Mesendoderm (in vitro differentiated cells): ENCODE measurements at places on chromosomes 6 and 20.

DNA sequence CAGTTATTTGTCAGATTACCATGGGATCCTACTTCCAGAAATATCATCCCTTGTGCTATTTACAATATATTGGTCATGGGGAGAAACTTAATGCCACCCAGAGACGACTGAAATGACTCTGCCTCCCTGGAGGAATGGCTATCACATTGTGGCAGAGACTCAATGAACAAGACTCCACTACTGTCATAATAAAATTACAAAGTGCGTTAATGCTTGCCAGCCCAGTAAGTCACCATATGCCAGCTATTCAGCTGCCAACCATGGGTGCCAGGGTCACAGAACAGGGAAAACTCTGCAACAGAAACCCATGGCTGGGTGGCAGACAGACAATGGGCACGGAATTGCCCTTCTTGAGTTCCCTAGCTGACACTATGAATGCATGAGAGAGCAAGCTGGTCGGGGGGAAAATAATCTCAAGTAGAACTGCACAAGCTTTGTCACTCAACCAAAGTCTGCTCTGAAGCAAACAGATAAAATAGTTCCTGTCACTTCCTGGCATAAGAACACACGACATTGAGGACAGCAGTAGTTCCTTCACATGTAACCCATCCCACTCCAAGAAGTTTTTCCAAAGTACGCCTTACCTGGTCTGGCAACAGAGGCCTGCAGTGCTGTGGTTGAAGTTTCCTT is 32.1 kb downstream of the TP53INP2 start:
- H3K4me3 ChIP-seq: no peak overlapping the region
- H3K4me1 ChIP-seq: no peaks in the 10 kb centered on the region
- no peak overlapping the region for H3K27ac ChIP-seq
- no peaks in the 10 kb centered on the region for H3K27me3 ChIP-seq
- no peak for DNase-seq
- H3K36me3 ChIP-seq: no peaks in the 10 kb centered on the region

DNA sequence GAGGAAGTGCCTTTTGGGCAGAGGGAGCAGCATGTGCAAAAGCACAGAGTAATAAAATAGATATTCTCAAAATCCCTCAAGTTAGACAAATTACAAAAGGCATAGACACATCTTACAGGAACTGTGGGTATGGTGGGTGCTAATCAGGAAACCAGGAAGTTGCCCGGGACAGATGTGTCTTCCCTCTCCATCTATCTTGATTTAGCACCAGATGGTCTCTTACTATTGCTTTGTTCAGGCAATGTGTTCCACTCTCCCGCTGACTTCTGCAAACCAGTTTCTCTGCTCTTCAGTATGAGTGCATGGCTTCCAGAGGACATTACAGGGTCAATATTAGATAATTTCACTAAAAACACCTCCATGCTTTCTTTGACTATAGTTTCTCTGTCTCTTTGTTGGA is 13.2 kb downstream of the CITED2 start:
- no peaks in the 10 kb centered on the region for H3K36me3 ChIP-seq
- no peak overlapping the region for H3K27ac ChIP-seq
- H3K27me3 ChIP-seq: no peaks in the 10 kb centered on the region
- no peak for DNase-seq

DNA sequence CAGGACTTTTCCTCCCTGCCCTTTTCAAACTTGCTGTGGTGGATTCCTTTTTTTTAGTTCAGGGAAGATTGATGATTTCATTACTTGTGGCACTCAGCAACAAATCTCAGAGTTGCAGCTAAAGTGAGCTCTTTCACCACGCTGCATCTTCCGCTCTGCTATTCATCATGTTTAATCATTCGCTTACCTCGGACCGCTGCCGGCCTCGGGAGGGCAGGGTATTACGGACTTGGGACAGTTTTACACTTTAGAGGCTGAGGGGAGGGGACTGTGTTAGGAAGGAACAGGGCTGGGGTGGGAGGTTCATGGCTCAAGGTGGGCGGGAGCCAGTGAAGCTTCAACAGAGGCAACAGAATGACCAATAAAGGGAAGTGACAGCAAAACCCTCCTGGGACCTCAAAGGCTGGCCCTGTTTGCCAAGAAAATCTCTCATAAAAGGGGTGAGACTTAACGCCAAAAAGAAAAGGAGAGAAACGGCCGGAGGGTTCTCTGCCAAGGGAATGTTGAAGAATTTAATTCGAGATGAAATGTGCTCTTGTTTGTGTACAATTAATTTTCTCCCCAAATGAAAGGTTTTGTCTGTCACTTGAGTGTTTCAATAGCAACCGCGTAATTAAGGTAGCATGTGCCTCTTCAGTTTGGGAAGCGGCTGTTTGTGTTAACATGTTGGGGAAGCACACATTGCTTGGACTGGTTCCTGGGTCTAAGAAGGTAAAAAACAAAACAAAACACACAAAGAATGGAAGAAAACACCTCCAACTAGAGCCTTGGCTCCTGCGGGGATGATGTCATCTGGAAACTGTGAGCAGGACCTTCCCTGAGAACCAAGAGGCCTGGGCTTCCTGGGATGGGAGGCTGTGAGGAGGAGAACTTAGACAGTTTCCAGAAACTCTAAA is 72.5 kb upstream of the SULF2 start:
- H3K4me3 ChIP-seq: no peak overlapping the region
- peak; percentile 59 for DNase-seq
- H3K4me1 ChIP-seq: peaks cover 2% of the 10 kb centered on the region
- no peaks in the 10 kb centered on the region for H3K36me3 ChIP-seq

GRCh38 chr20:22773344-22773743 is 189.0 kb upstream of the FOXA2 start:
- no peak overlapping the region for H3K4me3 ChIP-seq
- H3K36me3 ChIP-seq: no peaks in the 10 kb centered on the region
- DNase-seq: no peak
- H3K27me3 ChIP-seq: no peaks in the 10 kb centered on the region

DNA sequence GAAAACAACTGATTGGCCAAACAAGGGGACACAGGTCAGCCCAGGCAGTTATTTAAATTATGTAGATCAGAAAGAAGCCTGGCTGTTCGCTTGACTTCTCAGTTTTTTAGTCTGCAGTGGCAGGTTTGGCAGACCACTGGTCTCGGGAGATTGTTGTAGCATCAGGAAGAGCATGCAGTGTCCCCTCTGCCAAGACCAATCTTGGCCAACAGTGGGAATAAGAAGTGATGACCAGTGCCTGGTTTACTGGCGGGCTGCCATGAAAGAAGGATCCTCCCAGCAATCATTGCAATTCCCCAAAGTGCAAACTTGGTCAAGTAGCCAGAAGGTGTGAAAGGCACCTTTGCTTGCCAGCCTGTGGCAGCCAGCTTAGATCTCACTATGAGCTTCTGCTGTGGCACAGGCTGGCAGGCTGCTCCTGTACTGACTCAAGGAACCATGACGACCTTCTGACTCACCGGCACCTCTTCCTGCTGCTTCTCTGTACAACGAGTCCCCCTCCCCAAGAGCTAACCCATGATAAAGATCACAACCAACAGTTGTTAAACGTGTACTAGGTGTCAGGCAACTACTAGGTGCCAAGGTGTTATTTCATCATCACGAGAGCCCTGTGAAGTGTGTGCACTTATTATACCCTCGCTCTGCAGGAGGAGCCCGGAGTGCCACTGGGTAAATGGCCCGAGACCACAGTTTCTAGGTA is 76.8 kb upstream of the DUSP22 start:
- no peaks in the 10 kb centered on the region for H3K4me1 ChIP-seq
- no peak for DNase-seq

DNA sequence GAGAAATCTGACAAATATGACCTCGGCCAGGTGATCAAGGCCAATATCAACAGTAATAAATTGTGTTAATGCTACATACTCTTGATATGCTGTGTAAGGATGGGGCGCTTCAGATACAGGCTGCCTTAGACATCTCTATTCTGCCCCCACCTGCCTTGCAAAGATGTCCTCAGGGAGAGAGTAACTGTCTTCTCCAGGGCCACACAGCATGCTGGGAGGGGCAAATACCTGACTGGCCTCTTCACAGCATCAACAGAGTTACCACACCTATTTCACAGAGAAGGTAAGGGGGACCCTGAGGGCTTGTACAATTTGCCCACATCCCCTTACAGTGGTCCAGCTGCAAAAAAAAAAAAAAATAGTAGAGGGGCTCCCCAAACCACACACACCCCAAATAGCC is 17.2 kb upstream of the KIAA1755 start:
- no peaks in the 10 kb centered on the region for H3K27me3 ChIP-seq
- no peaks in the 10 kb centered on the region for H3K4me1 ChIP-seq
- no peaks in the 10 kb centered on the region for H3K36me3 ChIP-seq
- DNase-seq: no peak
- H3K27ac ChIP-seq: no peak overlapping the region

DNA sequence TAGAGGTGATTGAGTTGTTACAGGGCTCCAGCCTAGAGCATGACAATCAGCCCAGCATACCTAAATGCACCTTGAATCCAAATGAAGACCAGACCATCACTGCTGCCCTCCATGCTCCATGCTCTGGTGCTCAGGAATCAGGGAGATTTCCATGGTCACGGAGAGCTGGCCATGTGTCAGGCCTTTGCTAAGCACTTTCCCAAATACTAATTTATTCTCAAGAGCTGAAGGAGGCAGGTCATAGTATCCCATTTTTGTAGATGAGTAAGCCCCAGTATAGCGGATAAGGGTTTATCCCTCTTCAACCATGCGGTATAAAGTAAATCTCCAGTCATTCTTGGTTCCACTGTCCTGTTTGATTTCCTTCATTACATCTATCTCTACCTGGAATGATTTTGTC is 240.8 kb downstream of the TFAP2A start:
- no peaks in the 10 kb centered on the region for H3K27me3 ChIP-seq
- no peaks in the 10 kb centered on the region for H3K36me3 ChIP-seq
- no peak overlapping the region for H3K4me3 ChIP-seq
- no peak overlapping the region for H3K27ac ChIP-seq
- H3K4me1 ChIP-seq: no peaks in the 10 kb centered on the region

- H3K4me1 ChIP-seq: no peaks in the 10 kb centered on the region
- no peaks in the 10 kb centered on the region for H3K27me3 ChIP-seq
- no peaks in the 10 kb centered on the region for H3K36me3 ChIP-seq
- no peak overlapping the region for H3K4me3 ChIP-seq
- no peak for DNase-seq
- H3K27ac ChIP-seq: no peak overlapping the region
Measured at GRCh38 chr6:36627801-36628246, 33.7 kb downstream of the SRSF3 start.

GRCh38 chr6:25930532-25931410 is at the start of gene SLC17A2:
TSS of gene SLC17A2 (minus strand) at chr6:25930691. CDS start at chr6:25925796, 4,895 bp downstream.
- no peaks in the 10 kb centered on the region for H3K36me3 ChIP-seq
- H3K4me1 ChIP-seq: no peaks in the 10 kb centered on the region
- no peak for DNase-seq
- H3K27ac ChIP-seq: no peak within 1 kb of the TSS

GRCh38 chr6:79964607-79965081 is 17.3 kb upstream of the ELOVL4 start:
- H3K4me1 ChIP-seq: no peaks in the 10 kb centered on the region
- no peak for DNase-seq
- no peak overlapping the region for H3K27ac ChIP-seq

DNA sequence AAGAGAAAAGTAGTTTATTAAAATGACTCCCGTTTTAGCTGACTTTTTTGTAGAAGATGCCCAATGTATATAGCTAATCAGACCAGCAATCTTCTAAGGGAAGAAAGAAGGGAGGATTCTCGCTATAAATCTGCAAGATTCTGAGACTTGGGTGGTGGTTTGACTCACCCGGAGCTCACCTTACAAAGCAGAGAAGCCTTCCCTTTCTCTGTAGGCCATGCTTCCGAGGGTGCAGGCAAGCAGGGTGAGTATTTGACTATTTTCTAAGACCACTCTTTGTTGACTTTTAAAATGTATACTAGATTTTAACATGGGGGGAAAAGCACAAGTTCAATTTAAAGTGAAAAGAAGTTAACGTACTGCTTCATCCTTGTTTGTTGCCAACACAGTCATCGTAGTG is 2.7 kb downstream of the OLIG3 start:
- peaks cover 95% of the 10 kb centered on the region for H3K27me3 ChIP-seq
- DNase-seq: peak; percentile 18
- no peaks in the 10 kb centered on the region for H3K36me3 ChIP-seq
- H3K27ac ChIP-seq: no peak overlapping the region
- H3K4me3 ChIP-seq: no peak overlapping the region

DNA sequence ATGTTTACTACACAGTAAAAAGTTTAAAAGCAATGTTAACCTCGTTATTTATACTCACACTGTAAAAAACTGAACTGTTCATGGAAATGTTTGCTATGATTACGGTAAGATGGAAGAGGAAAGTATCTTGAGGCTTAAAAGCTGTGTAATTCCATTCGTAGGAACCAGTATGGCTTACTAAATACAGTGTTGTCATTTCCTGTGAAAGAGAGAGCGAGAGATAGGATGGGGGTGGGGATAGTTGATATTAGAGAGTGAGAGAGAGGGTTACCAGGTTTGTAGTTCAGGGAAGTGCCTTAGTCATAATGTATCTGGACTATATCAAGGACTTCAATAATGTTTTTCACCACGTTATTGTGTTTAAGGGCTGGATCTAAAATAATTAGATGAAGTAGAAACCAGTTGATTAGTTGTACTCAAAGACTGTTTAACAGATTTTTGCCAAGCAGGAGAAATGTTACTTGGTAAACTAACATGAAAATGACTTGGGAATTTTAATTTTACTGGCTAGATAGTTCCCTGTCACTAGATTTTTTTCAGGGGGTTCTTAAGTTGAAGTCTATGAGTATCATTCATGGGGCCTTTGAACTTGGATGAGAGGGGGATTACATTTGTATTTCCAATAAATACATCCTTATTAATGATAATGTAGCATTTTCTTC is 30.4 kb downstream of the AFDN start:
- H3K27me3 ChIP-seq: no peaks in the 10 kb centered on the region
- H3K36me3 ChIP-seq: no peaks in the 10 kb centered on the region
- peak; percentile 86 for DNase-seq
- H3K4me1 ChIP-seq: peaks cover 14% of the 10 kb centered on the region
- H3K4me3 ChIP-seq: no peak overlapping the region

GRCh38 chr6:31305703-31306219 is 33.9 kb upstream of the HLA-C start:
- H3K36me3 ChIP-seq: no peaks in the 10 kb centered on the region
- DNase-seq: no peak
- no peaks in the 10 kb centered on the region for H3K27me3 ChIP-seq
- H3K4me3 ChIP-seq: no peak overlapping the region

GRCh38 chr20:62977613-62978560 is 25.4 kb downstream of the SLC17A9 start:
- DNase-seq: no peak
- H3K36me3 ChIP-seq: no peaks in the 10 kb centered on the region
- H3K27ac ChIP-seq: no peak overlapping the region
- H3K27me3 ChIP-seq: peaks cover 15% of the 10 kb centered on the region

DNA sequence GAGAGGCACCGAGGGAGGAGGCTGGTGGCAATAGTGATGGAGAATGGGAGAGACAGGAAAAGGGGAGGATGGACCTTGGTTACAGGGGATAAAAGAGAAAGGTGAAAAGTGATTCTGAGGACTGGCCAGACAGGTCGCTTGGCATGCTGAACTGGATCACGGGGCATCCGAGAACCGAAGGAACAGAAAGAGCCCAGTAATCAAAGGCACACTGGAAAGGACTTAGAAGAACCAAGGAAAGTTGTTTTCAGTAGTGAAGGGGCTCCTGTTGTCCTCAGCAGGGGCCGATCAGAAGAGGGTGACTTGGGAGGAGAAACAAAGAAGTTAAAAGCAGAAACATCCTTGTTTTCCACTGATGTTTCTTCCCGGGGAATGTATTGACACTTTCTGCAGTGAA is 18.9 kb downstream of the SYTL3 start:
- no peaks in the 10 kb centered on the region for H3K27me3 ChIP-seq
- no peak for DNase-seq
- no peak overlapping the region for H3K27ac ChIP-seq
- H3K4me1 ChIP-seq: no peaks in the 10 kb centered on the region
- H3K4me3 ChIP-seq: no peak overlapping the region
- H3K36me3 ChIP-seq: no peaks in the 10 kb centered on the region

- no peak for DNase-seq
- no peaks in the 10 kb centered on the region for H3K4me1 ChIP-seq
- H3K27me3 ChIP-seq: no peaks in the 10 kb centered on the region
- H3K4me3 ChIP-seq: no peak overlapping the region
- H3K27ac ChIP-seq: no peak overlapping the region
Measured at GRCh38 chr20:4521170-4521968, 200.3 kb upstream of the PRND start.
